ENCODE measurements at places on chromosomes 13 and 19. TPM values are rescaled to one million over a fixed set of nuclear protein-coding genes. Genes with fewer than 3 reads are reported as not detected.
A peak's percentile ranks its signal among the peaks of the same experiment; 100 is the strongest.

DNA sequence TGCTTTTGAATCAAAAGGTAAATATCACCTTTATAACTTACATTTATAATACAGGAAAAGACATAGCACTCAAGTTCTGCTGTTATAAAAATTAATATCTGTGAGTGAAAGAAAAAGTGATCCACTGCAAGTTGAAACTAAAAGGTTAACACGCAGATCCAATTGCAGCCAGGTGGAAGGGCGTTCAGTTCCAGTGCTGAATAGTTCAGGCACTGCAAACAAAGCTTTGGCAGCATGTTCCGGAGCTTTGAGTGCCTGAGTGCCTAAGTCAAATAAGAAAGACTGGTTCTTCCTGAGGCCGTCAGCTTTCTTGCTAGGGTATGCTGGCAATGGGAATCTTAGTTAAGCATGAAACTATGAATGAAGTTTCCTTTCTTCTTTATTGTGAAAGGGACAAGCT lies 200.3 kb downstream of the LMO7 start:
- DNase-seq = no peak

- no peak for DNase-seq
These were observed 798 bp downstream of the SLC1A5 start for GRCh38 chr19:46787331-46788261.

The ELAVL3 gene
- polyA plus RNA-seq = 0.10 TPM

DNA sequence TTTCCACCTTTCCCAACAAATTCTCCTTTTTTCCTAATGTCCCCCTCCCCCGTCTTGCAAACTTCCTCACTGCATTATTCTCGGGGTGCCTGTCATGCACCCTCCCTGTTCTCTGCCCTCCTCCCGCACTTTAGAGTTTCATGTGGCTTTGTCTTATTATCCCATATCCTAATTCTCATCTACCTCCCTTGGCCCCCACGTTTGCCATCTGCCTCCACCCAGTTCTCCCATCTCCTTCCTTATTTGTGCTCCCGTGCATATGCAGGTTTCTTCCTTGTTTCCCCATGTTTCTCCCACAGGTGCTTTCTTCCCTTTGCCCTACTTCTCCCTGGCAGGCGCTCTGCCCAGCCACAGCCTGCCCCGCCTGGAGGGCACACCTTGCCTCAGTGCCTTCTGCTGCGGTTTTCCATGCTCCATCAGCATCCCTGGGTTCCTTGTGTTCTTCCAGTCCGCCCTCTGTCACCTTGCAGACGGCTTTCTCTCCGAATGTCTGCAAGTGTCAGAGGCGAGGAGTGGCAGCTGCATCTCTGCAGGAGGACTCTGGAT lies 1.5 kb downstream of the SPATA13 start:
- DNase-seq = no peak

The ICAM5 gene
- polyA plus RNA-seq = 0.23 TPM

DNA sequence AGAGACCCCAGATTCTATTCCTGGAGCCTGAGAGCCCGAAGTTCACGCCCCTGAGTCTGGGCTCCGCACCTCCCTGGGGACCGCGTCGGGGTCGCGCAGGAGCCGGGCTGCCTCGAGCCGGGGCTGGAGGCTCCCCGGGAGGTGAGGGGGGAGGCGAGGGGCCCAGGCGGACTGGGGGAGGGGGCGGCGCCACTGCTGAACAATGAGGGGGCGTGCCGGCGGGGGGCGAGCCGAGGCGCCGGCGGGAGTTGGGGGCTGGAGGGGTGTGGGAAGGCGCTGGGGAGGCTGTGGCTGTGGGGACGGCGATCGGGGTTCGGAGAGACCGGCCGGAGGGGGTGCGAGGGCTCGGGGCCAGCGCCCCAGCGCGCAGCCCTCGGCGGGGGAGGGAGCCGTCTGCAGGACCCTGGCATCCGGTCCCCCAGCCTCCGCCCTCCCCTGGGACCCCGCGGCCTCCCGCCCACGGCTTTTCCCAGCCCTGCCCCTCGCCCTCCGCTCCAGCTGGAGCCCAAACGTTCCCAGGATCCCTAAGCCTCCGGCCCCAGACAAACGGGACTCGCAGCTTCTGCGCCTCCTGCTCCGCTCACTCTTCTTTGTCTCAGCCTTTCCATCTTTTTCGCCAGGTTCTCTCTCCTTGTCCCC lies 922 bp downstream of the PLEKHG2 start:
- no peak for DNase-seq

GRCh38 chr19:18771328-18772242 lies 19.5 kb downstream of the COMP start:
- no peak for DNase-seq

DNA sequence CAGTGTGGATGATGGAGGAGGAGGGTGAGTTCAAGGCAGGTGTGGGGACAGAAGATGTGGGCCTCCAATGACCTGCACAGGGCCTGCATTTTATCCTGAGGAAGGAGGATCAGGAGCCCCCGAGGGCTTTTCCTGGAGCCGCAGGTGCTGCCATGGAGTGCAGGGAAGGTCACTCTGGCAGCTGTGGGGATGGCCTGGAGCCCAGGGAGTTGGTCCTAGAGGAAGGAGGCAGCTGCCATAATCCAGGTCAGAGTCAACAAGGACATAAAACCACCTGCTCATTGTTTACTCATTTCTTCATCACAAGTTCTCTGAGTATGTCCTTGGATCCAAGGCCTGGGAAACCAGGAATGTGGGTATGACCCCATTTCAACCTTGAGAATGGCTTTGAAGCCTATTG lies 87.2 kb downstream of the SCGB2B2 start:
- DNase-seq = no peak

The KCNN1 gene
- 6.9 TPM for polyA plus RNA-seq

DNA sequence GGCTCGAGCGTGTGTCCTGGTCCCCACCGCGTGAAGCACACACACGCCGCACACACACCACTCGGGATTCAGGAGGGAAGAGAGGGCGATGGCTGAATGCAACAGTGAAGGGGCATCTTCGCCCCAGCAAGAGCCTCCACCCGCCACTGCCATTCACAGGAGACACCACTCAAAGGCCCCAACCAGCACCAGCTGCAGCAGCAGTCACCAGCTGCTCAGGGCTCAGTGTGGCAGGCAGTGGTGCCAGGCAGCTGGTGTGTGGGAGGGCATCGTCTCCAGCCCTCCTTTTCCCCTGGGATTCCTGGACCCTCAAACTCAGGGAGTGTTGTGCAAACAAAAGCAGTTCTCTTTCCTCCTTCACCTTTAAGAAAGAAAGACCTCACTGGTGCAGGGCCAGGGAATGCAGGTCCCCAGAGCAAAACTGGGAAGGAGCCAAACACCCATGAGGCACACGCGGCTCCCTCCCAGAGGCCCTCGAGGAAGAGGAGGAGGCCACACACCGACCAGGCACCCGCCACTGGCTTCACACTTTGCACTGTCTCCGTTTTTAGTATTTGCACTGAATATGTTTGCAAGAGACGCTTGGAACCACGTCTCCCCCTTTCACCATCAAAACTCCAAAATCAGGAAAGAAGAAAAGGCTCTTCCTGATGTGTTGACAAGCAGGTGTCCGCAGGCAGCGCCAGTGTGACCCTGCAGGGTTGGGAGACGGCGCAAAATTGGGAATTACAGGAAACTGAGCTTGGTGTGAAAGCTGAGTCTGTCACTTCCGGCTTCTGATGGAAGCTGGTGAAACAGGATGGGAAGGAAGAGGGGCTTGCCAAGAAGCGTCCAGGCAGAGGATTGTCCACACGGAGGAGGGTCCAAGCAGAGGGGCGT lies 26.4 kb upstream of the F7 start:
- DNase-seq = no peak

The CERS1 gene
- 6.8 TPM for polyA plus RNA-seq

GRCh38 chr13:114263578-114263977 lies 17.8 kb upstream of the UPF3A start:
- no peak for DNase-seq

The KLC3 gene
- polyA plus RNA-seq = 2.3 TPM

DNA sequence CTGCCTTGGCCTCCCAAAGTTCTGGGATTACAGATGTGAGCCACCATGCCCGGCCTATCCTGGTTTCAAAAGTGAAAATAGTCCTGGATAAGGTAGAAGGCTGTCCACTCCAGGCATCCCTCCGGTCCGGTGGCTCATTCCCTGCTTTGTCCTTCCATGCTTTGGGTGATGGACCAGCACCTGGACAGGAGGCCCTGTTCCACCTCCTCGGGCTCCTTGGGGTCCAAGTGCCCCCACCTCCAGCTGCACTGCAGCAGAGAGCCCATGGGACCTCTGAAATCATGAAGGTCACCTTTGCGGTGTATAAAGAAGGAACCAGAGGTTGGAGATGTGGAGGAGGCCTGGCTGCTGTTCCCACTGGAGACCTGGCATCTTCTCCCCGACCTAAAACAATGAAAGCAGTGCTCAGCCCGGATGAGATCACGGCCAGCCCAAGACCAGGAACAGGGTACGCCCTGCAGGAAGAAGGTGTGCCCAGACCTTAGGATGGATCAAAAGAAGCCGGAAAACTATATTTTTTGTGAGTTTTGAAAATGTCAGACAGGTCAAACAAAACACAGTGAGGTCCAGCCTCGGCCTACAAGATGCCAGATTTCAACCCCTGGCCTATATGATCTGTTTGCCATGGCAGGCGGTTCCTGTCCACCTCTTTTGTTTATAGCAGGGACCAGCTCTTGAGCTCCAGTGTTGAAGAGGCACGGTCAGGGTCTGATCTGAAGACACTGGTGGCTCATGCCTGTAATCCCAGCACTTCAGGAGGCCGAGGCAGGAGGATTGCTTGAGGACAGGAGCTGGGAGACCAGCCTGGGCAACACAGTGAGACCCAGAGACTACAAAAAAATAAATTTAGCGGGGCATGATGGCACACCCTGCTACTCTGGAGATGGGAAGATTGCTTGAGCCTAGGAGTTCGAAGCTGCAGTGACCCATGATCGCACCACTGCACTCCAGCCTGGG lies 5.8 kb downstream of the LSR start:
- no peak for DNase-seq

- DNase-seq = peak; percentile 4
These were observed 839 bp upstream of the CKAP2 start for GRCh38 chr13:52454459-52454819.

GRCh38 chr13:53327680-53328315 lies 299.2 kb downstream of the OLFM4 start:
- DNase-seq = no peak

GRCh38 chr19:28483197-28483596 lies 729.8 kb downstream of the UQCRFS1 start:
- no peak for DNase-seq

DNA sequence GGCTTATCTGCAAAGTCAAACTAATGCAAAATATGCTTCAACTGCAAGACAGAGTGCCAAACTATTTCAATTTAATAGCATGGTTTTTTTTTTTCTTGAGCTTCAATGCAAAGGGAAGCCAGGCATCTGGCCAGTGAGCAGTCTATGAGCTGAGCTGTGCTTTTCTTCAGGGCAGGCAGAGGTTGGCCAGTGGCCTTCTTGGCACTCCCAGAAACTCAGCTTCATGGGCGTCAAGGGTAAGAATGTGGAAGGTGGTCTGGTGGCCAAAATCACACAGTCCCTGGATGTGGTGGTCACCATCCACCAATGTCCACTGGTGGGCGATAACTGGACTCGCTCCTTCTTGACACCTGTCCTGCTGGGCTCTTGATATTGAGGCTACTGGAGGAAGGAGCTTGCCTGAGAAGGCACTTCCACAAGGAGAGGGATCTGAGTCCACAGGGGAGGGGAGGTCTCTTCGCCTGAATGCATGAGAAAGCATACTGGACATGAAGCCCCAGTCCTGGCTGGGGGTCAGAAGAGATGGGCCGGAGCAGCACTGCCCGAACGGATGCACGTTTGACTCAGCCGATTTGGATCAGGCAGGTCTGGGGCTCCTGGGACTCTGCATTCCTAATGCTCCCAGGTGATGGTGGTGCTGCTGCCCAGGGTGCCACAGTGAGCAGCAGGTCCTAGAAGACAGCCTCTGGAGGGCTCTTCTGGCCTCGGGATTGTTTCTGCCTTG lies 17.1 kb downstream of the COL4A2 start:
- no peak for DNase-seq

- no peak for DNase-seq
These were observed 195.6 kb upstream of the DACH1 start for GRCh38 chr13:72062566-72062965.

The PGLYRP1 gene
- not detected for polyA plus RNA-seq

The CYP2A7 gene
- 0.16 TPM for polyA plus RNA-seq

The RPS16 gene
- polyA plus RNA-seq = 1,258 TPM

Measured in left renal cortex interstitium (tissue), 4 donors.